ENCODE measurements at places on chromosomes 12 and 14. TPM values are rescaled to one million over a fixed set of nuclear protein-coding genes. Genes with fewer than 3 reads are reported as not detected.

P2RX7 gene
- total RNA-seq, result 5.0 TPM

FOXA1 gene
- total RNA-seq, result not detected

PABPN1 gene
- total RNA-seq, result 45.6 TPM

ENDOU gene
- not detected for total RNA-seq

GRIP1 gene
- total RNA-seq, result not detected

FAIM2 gene
- total RNA-seq, result 0.98 TPM

C12orf50 gene
- total RNA-seq, result not detected

CACNA2D4 gene
- total RNA-seq, result 0.24 TPM

LHX5 gene
- total RNA-seq, result not detected

SLC25A47 gene
- not detected for total RNA-seq

MFAP5 gene
- not detected for total RNA-seq

TOGARAM1 gene
- total RNA-seq, result 12.7 TPM

RIN3 gene
- total RNA-seq, result 3.8 TPM

RFLNA gene
- total RNA-seq, result 1.7 TPM

LRRC10 gene
- total RNA-seq, result not detected

OTOGL gene
- 0.20 TPM for total RNA-seq

TOMM20L gene
- total RNA-seq, result not detected

NR1H4 gene
- total RNA-seq, result not detected

PRPH gene
- total RNA-seq, result not detected

PTGER2 gene
- total RNA-seq, result 1.6 TPM

PSME2 gene
- total RNA-seq, result 237 TPM

PCBP2 gene
- 132 TPM for total RNA-seq

PRB2 gene
- not detected for total RNA-seq

TROAP gene
- 59.5 TPM for total RNA-seq

MYH6 gene
- total RNA-seq, result not detected

TAS2R50 gene
- total RNA-seq, result 0.24 TPM

KRT73 gene
- total RNA-seq, result not detected

DNAJC22 gene
- 10.4 TPM for total RNA-seq

ANO4 gene
- 1.1 TPM for total RNA-seq

LDHB gene
- total RNA-seq, result 629 TPM

PTCSC3 gene
- total RNA-seq, result not detected

MYRFL gene
- not detected for total RNA-seq

NKX2-8 gene
- total RNA-seq, result not detected

DYRK4 gene
- total RNA-seq, result 50.6 TPM

SRGAP1 gene
- 2.3 TPM for total RNA-seq

RPGRIP1 gene
- 0.12 TPM for total RNA-seq

TMBIM4 gene
- 127 TPM for total RNA-seq

KLRC2 gene
- total RNA-seq, result 17.4 TPM

FRS2 gene
- 40.0 TPM for total RNA-seq

ACVRL1 gene
- not detected for total RNA-seq

COX8C gene
- not detected for total RNA-seq

MYBPC1 gene
- not detected for total RNA-seq

PLEKHG7 gene
- total RNA-seq, result not detected

ZNF385A gene
- total RNA-seq, result 0.24 TPM

SYT10 gene
- not detected for total RNA-seq

KRT1 gene
- not detected for total RNA-seq

KRT83 gene
- total RNA-seq, result not detected

ASIC1 gene
- 0.24 TPM for total RNA-seq

YBX3 gene
- total RNA-seq, result 36.4 TPM

FIGNL2 gene
- total RNA-seq, result not detected

LIN7A gene
- under 0.01 TPM for total RNA-seq

LRIG3 gene
- 8.0 TPM for total RNA-seq

CLEC4E gene
- total RNA-seq, result not detected

CTSG gene
- not detected for total RNA-seq

IFNG-AS1 gene
- total RNA-seq, result not detected

MORN3 gene
- not detected for total RNA-seq

CRACR2A gene
- 12.4 TPM for total RNA-seq

GALC gene
- 14.8 TPM for total RNA-seq

PLD4 gene
- total RNA-seq, result not detected

Data from RPMI7951 (cell line).